ENCODE measurements at places on chromosomes 11 and 22.

GRCh38 chr11:28820296-28820989 is 712.3 kb downstream of the METTL15 start:
- DNase-seq = no peak

- DNase-seq = no peak
Observed at GRCh38 chr11:72842126-72842525, 27.9 kb downstream of the ATG16L2 start.

DNA sequence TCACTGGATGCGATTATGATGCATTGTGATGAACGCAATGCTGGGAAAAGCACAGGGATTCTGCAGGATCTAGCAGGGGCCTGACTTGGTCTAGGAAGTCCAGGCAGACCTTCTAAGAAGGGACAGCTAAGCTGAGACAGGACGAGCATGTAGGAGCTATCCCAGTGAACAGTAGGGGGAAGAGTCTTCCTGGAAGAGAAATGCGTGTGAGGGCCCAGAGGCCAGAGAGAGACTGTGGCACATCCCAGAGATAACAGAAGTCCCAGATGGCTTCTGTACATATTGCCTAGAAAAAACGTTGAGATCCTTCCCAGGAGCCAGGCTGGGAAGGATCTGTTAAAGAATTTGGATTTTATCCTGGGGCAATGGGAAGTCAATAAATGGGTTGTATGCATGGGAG is 24.6 kb downstream of the RCN1 start:
- DNase-seq = no peak

- no peak for DNase-seq
Observed at GRCh38 chr11:95562196-95562921, 227.2 kb downstream of the FAM76B start.

GRCh38 chr11:4695442-4695841 is 2.2 kb downstream of the OR51E2 start:
- DNase-seq = no peak

GRCh38 chr11:115922876-115923275 is 418.7 kb upstream of the CADM1 start:
- DNase-seq = no peak

DNA sequence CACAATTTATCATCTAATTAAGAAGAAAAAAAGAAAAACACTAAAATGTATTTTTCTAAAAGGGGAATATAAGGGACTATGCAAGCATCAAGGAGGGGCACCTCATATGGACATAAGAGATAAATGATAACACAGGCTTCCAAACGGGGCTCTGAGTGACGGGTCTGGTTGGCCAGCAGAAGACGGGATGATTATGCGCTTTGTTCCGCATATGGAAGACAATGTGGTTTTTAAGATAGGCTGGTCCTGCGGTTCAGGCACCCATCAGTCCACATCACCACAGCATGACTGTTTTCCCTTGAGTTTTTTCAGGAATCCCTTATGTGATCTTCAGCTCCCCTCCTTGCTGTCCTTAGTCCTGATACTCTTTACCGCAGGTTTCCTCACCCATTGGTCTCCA is 404.6 kb downstream of the OPCML start:
- no peak for DNase-seq

DNA sequence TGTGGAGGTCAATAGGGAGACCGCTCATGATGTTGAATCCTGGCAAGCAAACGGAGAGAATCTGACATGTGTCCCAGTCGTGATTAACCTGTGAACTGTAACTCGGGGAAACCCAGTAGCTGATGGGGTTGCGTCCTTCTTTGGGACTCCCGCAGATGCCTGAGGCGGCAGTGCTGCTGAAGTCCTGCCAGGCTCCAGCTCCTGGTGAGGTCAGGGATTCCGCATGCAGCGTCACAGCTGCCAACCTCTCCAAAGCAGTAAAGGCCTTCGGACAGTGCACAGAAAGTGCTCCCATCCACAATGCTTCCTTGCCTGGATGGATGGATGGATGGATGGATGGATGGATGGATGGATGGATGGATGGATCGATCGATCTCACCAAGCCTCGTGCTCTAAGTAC is 13.5 kb downstream of the KCNQ1 start:
- DNase-seq = no peak

DNA sequence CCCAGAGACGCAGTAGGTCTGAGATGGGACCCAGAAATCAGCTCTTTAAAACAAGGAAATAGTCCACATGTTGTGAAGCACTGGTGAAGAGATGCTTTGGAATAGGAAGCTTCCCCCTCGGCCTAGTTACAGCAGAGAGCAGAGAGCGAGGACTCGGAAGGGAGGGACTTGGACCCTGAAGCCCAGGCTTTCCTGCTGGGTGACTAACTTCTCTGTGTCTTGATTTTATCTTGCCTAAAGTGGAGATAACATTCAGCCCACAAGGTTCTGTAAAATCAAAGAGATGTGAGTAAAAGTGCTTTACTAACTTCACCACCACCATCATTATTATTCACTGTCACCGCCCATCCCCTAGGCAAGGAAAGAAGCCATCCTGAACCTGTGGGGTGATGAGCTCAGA is 58.4 kb downstream of the THAP12 start:
- DNase-seq = no peak

GRCh38 chr11:66277471-66278362 is at the start of gene CNIH2:
Gene CNIH2, plus strand, starts transcription at chr11:66278175. Its CDS starts 282 bp downstream, at chr11:66278457.
- DNase-seq = peak; percentile 48

GRCh38 chr11:17638311-17638710 is 81.1 kb upstream of the MYOD1 start:
- DNase-seq = no peak

- DNase-seq = no peak
Observed at GRCh38 chr22:32713737-32714457, 87.6 kb upstream of the TIMP3 start.

GRCh38 chr22:45225732-45226502 is 14.8 kb downstream of the KIAA0930 start:
- DNase-seq = no peak

DNA sequence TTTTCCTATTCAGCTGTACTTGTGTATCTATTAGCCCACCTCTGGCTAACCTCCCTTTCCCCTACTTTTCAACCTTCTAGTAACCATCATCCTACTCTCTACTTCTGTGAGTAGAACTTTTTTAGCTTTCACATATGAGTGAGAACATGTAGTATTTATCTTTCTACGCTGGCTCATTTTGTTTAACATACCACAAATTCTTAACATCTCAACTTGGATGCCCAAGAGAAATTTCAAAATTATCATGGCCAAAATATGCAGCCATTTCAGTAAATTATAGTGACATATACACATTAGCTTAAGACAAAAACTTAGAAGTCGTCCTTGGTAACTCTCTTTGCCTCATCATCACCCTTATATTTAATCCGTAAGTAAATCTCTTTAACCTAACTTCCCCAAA is 34.7 kb downstream of the LUZP2 start:
- DNase-seq = no peak

DNA sequence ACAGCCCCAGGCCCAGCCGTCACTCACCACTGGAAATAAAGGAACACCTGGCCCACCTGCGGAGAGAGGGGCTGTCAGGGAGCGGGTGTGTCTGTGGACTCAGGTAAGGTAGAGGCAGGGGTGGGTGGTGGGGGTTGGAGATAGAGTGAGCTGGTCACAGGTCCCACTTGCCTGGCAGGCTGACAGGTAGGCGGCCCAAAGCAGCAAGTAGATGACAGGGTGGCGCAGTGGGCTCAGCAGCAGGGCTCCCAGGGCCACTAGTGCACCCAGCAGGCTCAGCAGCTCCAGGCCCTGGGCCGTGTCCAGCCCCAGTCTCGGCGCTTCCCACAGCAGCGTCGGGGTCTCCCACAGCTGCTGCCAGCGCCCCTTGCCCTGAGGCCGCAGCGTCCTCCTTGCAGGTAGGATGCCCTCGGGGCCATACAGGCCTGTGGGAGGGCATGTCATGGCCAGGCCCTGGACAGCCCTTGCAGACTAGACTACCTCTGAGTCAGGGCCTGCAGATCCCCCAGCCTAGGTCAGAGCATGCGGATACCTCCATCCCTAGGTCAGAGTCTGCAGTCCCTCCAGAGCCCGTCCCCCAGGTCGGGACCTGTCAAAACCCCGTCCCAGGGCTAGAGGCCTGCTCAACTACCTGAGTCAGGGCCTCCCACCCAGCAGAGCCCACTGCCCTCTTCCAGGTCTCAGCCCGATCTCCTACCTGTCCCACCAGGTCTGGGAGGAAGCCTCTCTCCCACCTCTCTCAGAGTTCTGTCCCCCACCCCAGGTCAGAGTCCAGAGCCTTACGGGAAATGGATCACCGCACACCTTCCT is 686 bp downstream of the LMF2 start:
- no peak for DNase-seq

DNA sequence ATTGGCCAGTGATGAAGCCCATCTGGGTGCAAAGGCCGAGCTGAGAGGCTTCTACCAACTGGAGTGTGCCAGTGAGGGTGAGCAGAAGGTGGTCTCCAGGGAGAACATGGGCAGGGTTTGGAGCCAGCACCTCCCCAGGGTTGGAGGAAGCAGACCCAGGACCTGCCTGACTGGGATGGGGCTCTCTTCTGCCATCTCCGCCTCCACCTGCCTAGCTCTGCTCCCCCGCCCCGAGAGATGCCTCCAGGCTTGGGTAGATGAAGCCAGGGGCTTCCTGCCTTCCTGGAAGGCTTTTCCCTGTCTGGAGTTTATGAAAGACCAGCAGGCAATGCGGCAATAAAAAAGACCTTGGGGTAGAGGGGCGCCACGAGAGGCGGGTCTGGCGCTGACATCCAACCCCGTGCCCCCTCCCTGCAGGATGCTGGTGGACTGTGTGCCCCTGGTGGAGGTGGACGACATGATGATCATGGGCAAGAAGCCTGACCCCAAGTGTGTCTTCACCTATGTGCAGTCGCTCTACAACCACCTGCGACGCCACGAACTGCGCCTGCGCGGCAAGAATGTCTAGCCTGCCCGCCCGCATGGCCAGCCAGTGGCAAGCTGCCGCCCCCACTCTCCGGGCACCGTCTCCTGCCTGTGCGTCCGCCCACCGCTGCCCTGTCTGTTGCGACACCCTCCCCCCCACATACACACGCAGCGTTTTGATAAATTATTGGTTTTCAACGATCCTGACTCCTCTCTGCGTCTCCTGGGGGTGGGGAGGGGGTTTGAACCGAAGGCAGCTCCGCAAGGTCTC is 3.3 kb downstream of the SELENOM start:
- no peak for DNase-seq

GRCh38 chr11:107929611-107930200 is 1.5 kb downstream of the RAB39A start:
- peak; percentile 9 for DNase-seq

DNA sequence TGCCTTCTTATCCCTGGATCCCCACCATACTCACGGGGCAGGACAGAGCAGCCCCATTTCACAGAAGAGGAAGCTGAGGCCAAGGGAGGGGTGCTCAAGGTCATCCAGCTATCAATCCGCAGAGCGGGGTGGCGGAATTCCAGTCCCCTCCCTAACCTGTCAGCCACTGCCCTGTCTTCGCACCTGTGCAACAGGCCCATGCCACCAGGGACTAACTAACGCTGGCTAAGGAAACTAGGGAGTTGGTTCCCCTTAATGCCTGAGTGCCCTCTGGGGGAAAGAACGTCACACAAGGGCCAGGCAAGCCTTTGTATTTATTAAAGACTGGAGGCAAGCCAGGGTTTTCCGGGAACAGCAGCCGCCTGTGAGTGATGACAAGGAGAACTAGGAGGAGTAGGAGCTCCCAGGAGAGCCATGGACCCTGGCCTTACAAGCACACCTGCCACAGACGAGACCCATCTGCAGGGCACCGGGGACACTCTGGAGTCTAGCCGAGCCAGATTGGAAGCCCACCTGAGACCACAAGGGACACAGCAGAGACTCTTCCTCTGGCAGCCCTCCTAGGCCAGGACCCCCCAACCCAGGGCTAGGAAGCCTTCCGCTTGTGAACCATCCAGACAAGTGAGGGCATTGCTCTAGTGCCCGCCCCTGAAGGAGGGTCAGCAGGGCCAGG is 64.4 kb downstream of the MYH9 start:
- no peak for DNase-seq

DNA sequence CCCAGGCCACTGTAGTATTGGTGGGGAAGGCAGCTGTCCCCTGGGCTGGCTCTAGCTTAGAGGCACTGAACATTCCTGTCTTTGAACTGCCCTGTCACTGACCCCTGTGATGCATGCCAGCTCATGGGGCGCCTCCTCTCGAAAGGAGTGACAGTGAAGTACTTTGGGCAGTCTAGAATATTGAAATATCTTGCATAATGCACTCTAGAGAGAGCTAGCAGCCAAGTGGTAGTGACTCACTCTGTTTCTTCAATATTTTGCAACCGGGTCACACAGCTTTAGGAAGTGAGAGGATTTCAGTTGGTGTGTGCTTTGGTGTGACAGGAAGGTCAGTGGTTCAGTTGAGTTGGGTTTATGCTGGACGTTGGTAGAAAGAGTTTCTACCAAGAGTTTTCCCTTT is 35.5 kb upstream of the ST14 start:
- no peak for DNase-seq

- no peak for DNase-seq
Observed at GRCh38 chr11:2234963-2235362, 35.4 kb downstream of the ASCL2 start.

GRCh38 chr11:114304065-114304464 is 7.9 kb downstream of the NNMT start:
- no peak for DNase-seq

- no peak for DNase-seq
Observed at GRCh38 chr11:59899532-59899931, 20.9 kb downstream of the OOSP3 start.

DNA sequence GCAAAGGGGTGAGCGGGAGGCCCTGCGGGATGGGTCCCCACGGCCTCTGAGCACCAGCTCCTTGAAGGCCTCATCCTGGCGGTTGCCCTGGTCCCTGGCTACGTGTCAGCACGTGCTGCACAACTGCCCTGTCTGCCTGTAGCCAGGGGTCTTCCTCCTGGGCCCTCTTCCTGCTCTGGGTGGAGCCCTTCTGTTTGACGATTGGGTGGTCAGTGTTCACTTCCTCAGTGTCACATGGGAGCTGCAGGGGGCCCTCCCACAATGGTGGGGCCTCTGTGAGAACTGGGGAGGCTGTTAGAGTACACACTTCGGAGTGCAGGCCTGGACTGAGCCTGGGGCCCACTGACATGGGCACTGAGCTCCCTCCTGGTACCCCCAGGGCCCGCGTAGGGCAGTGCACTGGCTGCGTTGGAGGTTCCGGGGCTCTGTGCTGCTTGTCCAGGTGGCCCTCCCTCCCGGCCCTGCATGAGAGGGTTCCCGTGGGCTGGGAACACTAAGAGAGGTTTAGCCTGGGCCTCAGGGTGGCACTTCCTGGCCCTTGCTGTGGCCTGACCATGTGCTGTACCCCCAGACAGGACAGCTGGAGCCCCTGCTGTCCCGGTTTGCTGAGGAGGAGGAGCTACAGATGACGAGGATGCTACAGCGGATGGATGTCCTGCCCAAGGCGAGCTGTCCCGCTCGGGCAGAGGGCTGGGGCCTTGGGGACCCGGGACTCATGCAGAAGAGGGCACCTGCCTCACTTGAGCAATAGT is 13.8 kb downstream of the DGCR6L start:
- DNase-seq = no peak

All from T-cell (primary cell).